ENCODE measurements at places on chromosomes 5 and 9. TPM values are rescaled to one million over a fixed set of nuclear protein-coding genes. Genes with fewer than 3 reads are reported as not detected.

The SLC6A7 gene
- polyA plus RNA-seq: 0.11 TPM

The TICAM2 gene
- polyA plus RNA-seq: 2.8 TPM

The ZDHHC11B gene
- polyA plus RNA-seq: 9.0 TPM

The ECSCR gene
- 25.8 TPM for polyA plus RNA-seq

The LSM11 gene
- 7.9 TPM for polyA plus RNA-seq

The PCDHA9 gene
- polyA plus RNA-seq: 0.05 TPM

The HTR4 gene
- 0.07 TPM for polyA plus RNA-seq

The DNAJA1 gene
- polyA plus RNA-seq: 188 TPM

The EIF4E1B gene
- not detected for polyA plus RNA-seq

The SMIM33 gene
- polyA plus RNA-seq: 0.06 TPM

The IRX1 gene
- 45.5 TPM for polyA plus RNA-seq

The NME5 gene
- polyA plus RNA-seq: 26.4 TPM

Measured in renal cortex interstitium (tissue), 15 donors.